ENCODE measurements at places on chromosomes 5 and 9.
A peak's percentile ranks its signal among the peaks of the same experiment; 100 is the strongest.

- DNase-seq, result no peak
These were observed 1048.1 kb upstream of the ACO1 start for GRCh38 chr9:31336386-31336785.

DNA sequence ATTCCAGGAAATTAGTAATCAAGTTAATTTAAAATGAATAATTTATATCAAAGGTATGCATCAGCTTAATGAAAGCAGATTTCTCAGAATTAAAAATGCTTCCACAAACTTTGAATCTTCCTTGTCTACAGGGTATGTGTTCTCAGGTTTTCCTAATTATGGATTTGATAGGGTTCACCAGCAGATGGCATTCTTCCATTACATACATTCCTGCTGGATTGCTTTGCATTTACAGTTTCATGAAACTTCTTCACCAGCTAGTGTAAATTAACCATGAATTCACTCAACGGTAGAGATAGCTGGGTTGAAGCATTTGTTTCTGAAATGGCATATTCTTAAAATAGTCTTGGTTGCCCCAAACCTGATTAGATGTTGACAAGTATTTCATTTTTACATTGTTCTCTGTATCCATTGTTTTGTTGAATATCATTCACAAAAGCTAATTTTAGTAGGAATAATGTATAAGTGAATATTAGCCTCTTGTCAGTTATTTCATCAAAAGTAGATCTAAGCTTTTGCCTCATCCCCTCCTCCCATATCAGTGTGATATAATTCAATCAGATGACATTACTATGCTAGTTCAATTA lies 68.7 kb upstream of the WDR41 start:
- peak; percentile 57 for DNase-seq

DNA sequence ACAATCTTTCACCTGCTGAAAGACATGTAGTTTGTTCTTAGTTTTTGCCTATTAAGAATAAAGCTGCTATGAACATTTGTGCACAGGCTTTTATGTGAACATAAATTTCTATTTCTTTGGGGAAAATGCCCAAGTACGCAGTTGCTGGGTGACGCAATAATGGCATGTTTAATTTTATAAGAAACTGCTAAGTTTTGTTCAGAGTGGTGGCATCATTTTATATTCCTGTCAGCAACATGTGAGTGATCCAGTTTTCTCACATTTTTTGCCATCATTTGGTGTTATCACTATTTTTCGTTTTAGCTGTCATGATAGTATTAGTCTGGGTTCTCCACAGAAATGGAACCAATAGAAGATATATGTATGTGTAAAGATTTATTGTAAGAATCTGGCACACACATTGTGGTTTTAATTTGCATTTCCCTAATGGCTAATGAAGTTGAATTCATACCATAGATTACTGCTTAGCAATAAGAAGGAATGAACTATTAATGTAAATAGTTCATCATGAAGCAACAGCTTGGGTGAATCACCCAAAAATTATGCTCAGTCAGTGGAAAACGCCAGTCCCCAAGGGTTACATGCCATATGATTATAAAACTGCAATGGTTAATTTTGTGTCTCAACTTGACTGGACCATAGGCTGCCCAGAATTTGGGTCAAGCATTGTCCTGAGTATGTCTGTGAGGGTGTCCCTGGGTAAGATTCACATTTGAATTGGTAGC lies 358.6 kb downstream of the MSX2 start:
- DNase-seq, result no peak

DNA sequence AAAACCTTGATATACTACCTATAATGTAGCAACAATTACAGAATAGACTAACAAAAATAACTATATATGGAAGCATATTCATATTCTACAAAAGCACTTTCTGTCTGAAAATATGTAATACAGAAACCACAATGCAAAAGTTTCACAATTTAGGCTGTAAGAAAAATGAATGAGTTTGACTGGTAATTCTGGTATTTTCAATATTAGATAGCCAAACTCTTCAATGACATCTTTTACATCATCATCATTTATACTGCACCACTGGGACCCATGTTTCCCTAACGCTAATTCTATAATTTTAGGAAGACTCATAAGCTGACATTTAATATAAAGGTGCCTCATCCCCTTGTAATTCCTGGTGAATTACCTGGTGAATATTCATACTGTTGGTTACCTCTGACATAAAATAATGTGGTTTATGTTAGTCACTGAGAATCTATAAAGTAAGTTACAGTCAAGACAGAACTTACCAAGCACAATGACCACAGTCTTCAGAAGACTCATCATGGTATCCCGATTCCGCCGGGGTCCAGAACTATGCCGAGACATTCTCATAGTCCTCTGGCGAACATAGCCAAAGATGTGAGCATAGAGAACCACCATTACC lies 97.2 kb downstream of the LPAR1 start:
- no peak for DNase-seq

GRCh38 chr9:18479405-18479804 lies 5.5 kb downstream of the ADAMTSL1 start:
- DNase-seq, result no peak

DNA sequence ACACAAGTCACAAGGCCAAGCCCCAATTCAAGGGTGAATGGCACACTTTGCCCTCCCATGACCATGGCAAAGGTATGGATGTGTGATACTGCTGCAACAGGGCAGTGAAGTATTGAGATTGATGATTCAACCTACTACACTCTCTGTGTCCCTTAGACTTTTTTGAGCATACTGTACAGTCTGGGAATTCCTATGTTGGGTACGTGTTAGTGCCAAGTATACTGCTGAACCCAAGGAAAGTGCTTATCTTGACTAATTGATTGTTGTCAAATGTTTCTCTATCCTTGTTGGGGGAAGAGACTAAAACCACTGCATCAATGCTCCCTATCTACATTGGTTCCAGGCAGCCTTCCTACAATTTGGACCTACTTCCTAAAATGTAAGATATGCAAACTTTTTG lies 93.7 kb downstream of the NDFIP1 start:
- peak; percentile 73 for DNase-seq

DNA sequence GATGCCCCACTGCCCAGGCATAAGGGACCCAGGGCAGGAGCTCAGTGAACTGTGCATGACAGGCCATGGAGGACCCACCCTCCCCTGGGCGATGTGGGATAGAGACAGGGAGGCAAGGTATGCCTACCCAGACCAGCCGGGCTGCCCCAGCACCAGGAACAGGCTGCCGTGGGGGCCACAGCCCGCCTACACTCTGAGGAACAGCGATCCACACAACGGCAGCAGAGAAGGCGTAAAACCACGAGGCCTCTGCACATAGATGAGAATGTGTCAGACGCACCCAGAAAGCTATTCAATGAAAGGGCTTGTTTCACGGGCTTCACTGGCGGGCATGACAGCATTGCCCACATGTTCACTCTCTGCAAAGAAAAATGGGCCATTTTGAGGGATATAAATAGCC lies 49.5 kb downstream of the SEMA4D start:
- no peak for DNase-seq

DNA sequence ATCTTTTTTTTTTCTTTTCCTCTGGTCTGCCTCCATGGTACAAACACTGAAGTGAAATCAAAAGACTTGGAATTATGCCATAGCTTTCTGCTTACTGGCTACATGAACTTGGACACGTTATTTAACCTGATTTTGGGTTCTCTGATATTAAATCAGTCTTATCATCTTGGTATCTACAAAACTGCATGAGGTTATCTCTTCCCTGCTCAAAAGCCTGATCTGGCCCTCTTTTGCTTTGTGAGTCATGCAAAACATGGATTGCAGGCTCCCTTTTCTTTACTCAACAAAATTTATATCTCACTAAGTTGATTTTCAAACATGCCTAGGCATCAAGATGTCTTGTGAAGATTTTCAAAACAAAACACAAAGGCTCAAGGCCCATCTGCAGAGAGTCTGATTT lies 45.9 kb upstream of the FST start:
- no peak for DNase-seq

GRCh38 chr9:37508834-37509206 lies 23.1 kb downstream of the POLR1E start:
- no peak for DNase-seq

- DNase-seq, result no peak
These were observed 527 bp downstream of the MEF2C start for GRCh38 chr5:88882276-88883038.

DNA sequence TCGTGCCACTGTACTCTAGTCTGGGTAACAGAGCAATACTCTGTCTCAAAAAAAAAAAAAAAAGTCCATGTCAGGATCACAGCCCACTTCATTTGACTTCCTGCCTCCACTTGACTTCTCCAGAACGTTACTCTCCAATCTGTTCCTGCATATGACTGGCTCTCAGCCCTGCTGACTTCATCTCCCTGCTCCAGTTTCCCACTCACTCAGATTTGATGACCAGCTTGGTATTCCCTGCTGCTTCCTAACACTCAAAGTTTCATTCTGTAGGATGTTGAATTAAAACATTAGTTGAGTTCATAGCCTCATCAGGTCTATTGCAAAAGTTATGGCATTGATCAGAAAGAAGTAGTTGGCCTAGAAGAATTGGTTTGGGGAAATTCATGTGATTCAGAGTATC lies 52.3 kb downstream of the UGCG start:
- no peak for DNase-seq

Data from iris pigment epithelial cell (primary cell).